Stimulated activated CD8-positive, alpha-beta memory T cell treated with anti-CD3 and anti-CD28 coated beads, Interleukin-15, amount 100 ng/mL, for 48 hours (primary cell): ENCODE measurements at places on chromosomes 7 and 10.

- DNase-seq = no peak
These were observed 386.9 kb downstream of the POM121L12 start for GRCh38 chr7:53422291-53422690.

GRCh38 chr7:7916064-7916463, 52.5 kb upstream of the GLCCI1 start:
- no peak for DNase-seq

- DNase-seq = no peak
These were observed 3.7 kb downstream of the ZFYVE27 start for GRCh38 chr10:97740613-97741012.

DNA sequence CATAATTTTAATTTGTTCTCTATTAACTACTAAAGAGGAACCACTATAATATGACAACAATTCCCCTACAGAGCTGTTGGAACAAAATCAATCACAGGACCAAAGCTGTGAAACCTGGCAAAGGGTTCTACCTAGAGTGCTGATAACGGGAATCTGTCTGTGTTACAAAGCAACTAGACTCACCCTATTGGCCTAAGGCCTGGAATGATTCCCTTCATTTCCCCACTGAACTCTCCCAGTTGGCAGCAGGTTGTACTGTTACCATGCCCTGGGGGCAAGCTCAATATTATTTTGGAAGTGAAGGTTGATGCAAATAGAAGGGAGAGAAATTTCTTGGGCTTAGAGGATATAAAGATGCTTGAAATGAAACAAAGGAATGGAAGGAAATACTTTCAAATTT, 81.8 kb downstream of the SEMA3A start:
- no peak for DNase-seq

DNA sequence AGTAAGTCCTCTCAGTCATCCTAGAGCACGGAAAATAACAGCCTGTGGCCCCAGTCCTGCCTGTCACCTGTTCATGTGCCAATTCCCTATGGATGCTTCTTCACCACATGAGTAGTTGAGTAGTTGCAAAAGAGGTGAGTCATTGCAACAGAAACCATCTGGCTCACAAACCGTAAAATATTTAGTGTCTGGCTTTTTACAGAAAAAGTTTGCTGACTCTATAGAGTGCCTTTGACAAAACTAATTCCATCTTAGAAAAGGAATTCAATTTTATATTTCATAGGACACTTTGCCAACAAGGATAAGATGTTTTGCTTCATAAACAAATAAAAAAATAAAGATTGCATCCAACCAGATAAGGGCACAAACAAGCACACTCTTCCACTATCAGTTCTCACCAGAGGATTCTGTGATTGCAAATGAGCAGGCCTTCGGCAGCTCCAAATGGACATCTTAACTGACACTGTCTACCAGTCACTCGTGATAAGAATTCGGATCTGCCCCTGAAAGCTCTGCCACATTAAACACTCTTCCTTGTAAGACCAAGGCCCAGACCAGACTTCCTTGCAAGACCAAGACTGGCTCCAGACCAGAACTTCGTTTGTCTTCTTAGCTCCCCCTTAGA, 242.7 kb upstream of the SEMA3C start:
- DNase-seq = no peak

GRCh38 chr7:30176463-30177109, 41.8 kb downstream of the MTURN start:
- no peak for DNase-seq

GRCh38 chr7:37354656-37355131, 94.0 kb downstream of the ELMO1 start:
- DNase-seq = no peak

DNA sequence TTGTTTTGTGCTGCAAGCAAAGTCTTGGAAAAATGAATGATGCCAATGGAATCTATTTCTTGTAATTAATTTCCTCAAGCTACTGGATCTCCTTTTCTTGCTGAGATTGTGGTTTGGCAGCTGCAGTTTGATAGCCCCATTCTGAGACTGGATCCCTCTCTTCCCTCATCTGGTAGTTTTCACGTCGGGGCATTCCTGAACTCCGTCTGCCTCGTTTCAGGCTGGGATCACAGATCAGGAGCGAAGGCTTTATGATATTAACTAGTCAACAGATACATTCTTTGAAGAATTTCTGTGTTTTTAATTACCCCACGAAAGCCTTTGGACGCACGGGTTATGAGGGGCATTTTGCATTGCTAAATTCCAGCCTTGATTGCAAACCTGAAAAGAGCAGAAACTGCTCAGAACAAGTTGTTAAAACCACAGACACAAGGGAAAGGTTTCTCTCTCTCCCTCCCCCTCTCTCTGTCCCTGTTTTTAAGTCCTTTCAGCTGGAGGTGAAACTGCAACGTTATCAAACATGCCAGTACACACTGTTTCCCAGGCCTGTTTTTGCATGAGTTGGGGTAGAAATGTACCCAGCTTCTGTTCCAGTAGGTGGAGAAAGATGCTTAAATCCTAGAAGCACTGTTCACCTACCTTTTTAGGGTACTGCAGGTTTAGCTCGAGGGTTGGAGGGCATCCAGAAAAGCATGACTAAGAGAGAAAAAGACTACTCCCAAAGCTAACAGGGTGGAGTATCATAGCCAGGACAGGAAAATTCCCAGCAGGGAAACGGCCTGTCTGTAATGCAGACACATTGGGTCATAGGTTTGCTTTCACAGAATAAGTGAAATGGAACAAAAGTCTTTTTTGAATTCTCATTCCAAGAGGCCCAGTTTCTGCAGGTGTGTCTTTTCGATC, 124.3 kb downstream of the CUX1 start:
- no peak for DNase-seq

GRCh38 chr7:137967143-137968018, 34.5 kb downstream of the CREB3L2 start:
- DNase-seq = no peak

DNA sequence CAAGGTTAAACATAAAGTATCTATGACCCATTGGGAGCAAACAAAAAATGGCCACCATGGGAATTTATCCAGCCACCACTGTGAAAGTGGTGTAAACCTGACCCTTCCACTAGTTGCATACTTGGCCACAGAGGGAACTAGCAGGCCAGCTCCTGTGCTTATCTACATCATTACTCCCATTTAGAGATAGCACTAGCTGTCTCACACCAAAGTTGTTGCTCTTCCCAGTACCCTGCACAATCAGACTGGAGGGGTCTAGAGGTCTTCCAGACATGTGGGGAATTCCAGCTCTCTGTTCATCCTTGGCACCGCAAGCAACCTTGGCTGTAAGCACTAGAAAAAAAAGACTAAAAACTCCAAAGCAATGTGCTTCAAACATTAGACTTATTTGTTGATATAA, 113.9 kb downstream of the IPMK start:
- DNase-seq = no peak

- DNase-seq = no peak
These were observed 162.3 kb upstream of the AHR start for GRCh38 chr7:17136126-17136525.

GRCh38 chr10:45379891-45380540, 6.0 kb downstream of the ALOX5 start:
- DNase-seq = no peak

DNA sequence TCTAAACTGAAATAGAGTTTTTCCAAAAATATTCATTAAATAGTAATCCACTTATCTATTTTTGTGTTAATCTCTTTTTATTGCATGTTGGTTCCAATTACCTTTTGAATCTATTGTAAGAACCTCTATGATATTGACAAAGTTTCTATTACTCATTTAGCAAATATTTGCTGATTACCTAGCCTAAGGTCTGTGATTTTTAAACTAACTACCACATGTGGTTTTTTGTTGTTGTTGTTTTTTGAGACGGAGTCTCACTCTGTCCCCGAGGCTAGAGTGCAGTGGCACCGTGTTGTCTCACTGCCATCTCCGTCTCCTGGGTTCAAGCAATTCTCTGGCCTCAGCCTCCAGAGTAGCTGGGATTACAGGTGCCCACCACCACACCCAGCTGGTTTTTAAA, 2.0 kb upstream of the ASB13 start:
- DNase-seq = no peak

DNA sequence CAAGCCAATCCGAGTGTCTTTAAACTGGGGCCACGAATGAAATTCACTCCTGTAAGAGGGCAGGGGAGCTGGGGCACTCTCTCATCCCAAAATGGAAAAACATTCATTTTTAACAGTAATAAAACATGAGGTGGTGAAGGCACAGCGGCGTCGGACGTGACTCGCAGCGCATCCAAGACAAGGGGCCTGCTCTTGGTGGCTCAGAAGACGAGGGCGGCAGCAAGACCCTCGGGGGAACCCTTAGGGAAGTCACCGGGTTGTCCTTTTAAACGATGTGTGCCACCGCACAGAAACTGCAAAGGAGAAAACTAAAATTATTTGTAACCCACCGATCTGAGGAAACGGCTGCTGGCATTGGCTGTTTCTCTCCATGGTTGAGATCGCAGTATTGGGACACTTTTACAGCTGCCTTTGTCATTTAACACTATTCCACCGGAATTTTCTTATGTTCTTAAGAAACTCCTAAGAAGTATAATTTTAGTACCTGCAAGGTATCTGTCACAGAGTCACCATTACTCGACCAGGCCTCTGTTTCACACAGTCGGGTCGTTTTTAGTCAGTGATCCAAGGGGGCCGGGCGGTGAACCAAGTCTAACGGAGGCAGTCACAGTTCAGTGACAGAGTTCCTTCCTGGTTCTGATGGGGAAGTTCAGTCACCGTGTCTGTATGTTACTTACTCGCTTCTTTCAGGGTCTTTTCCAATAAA, 159.3 kb downstream of the PTPRN2 start:
- DNase-seq = no peak

- no peak for DNase-seq
These were observed 6.3 kb downstream of the NUDT5 start for GRCh38 chr10:12189426-12189825.

GRCh38 chr7:85471307-85471706, 284.5 kb upstream of the SEMA3D start:
- DNase-seq = no peak

DNA sequence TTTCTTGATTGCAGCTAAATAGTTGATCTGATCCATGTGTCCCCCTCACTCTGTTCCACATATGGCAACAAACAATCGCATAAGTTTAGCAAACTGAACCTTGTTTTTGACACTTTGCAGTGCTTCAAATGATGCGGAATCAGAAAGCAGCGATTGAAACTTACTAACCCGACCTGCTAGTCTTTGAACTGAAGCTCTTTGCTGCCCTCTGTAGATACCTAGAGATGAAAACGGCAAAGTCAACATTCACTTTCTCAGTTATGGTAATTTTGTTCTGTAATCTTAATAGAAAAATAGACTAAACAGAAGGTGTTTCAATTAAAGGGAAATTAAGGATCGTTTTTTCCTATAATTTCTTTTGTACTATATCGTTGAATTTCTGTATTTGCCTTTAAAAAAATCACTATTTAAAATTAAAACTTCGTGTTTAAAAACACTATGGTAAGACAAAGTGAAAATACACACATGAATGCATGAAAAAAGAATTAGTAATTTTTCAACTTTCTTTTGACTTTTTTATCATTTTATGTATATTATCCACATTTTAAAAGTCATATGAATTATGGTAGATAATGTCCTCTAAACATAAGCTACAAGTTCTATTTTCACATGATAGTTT, 276.5 kb downstream of the MAGI2 start:
- DNase-seq = no peak

DNA sequence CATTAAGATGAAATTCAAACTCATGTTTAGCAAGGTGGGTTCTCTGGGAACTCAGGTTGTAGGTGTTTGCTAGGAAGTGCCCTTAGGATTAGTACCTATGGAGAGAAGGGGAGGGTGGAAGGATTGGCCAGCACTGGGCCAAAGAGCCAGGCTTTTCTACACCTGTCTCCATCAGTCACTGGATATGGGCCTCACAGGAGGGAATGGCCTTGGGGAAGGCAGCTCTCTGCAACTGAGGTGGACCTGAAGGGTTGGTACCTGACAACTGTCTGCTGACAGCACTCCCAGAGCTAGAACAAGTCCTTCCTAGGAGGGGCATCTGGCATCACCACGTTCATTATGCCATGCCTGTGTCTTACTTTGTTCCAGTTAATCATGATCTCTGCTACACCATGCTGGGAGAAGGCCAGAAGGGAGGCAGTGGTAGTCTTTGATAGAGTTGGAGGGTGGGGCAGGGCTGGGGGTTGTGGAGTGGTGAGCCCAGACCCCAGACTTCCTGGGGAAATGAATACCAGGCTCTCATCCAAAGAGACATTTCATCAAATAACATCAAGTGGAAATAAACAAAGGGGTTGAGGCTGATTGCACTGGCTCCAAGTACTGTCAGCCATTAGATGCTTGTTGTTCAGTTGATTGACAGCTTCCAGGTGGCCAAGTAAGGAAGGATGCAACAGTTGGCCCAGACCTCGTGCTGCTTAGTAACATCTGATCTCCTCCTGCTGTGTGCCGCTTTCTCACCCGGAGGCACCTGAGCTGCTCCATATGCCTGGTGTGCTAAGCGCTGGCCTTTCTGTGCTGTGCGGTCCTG, 70.6 kb upstream of the PIK3CG start:
- DNase-seq = no peak

GRCh38 chr7:44768628-44769371, 20.2 kb downstream of the ZMIZ2 start:
- no peak for DNase-seq

GRCh38 chr7:6182993-6183392, 89.4 kb downstream of the CYTH3 start:
- no peak for DNase-seq

DNA sequence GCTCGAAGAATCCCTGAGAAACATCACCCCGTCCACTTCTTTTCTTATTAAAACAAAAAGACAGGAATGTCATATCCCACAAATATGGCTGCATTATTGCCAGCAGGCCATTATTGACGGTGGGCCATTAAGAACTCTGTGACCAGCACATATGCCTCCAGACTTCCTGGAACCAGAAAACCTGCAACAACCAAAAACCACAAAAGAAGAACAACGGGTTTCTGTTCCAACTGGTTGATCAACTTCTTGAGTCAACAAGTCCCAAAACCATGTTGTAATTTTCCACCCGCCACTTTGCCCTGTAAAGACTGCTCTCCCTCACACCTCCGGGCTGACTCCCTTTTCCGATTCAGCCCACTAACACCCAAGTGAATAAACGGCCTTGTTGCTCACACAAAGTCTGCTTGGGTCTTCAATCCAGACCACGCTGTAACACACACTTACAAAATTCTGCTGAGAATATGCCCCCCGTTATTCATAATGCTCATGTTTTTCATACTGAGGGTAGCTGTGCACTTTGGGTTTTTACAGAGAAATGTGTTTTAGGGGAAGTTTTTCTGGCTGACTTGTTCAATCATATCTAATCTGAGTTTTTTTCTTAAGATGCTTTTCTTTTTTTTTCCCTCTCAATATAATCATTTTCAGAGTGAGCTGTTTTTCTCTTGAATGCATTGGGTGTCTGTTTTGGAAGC, 20.7 kb downstream of the ZNF107 start:
- peak; percentile 17 for DNase-seq

DNA sequence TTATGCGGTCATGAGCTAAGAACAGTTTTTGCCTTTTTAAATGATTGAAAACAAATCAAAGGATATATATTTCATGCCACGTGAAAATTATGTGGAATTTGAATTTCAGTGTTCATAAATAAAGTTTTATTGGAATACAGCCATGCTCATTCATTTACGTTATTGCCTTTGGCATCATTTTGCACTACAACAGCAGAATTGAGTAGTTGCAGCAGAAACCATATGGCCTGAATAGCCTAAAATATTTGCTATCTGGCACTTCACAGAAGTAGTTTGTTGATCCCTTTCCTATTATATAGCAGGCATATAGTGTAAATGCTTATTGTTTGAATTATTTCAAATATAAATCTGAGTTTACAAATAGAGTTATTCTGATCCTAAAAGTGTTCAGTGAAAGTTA, 59.7 kb downstream of the AUTS2 start:
- no peak for DNase-seq
